ENCODE measurements at places on chromosomes 7 and 10. TPM values are rescaled to one million over a fixed set of nuclear protein-coding genes. Genes with fewer than 3 reads are reported as not detected.

Gene DNAH11
- total RNA-seq: under 0.01 TPM

Gene C7orf57
- not detected for total RNA-seq

Gene MMD2
- not detected for total RNA-seq

Gene PNLIPRP2
- not detected for total RNA-seq

Gene ZNF365
- total RNA-seq: 0.94 TPM

Gene CACNA2D1
- total RNA-seq: 33.3 TPM

Gene GPR26
- total RNA-seq: not detected

Gene OR13A1
- under 0.01 TPM for total RNA-seq

Gene ASZ1
- total RNA-seq: not detected

Gene GAD2
- total RNA-seq: not detected

Gene HOXA13
- not detected for total RNA-seq

Gene FOXI2
- not detected for total RNA-seq

Gene BMI1
- total RNA-seq: 31.8 TPM

Gene GNAT3
- total RNA-seq: not detected

Data from bronchial smooth muscle cell (primary cell).